Muscle of leg (tissue), 16 donors: ENCODE measurements at places on chromosomes 1 and 21. TPM values are rescaled to one million over a fixed set of nuclear protein-coding genes. Genes with fewer than 3 reads are reported as not detected.

The VTCN1 gene
- total RNA-seq, result 0.04 TPM

The OR2L3 gene
- total RNA-seq, result not detected

The SLAMF9 gene
- not detected for total RNA-seq

The DNAJC28 gene
- 2.8 TPM for total RNA-seq

The OR2T2 gene
- not detected for total RNA-seq

The SAMD11 gene
- total RNA-seq, result 8.1 TPM

The TMEM240 gene
- 3.5 TPM for total RNA-seq

DNA sequence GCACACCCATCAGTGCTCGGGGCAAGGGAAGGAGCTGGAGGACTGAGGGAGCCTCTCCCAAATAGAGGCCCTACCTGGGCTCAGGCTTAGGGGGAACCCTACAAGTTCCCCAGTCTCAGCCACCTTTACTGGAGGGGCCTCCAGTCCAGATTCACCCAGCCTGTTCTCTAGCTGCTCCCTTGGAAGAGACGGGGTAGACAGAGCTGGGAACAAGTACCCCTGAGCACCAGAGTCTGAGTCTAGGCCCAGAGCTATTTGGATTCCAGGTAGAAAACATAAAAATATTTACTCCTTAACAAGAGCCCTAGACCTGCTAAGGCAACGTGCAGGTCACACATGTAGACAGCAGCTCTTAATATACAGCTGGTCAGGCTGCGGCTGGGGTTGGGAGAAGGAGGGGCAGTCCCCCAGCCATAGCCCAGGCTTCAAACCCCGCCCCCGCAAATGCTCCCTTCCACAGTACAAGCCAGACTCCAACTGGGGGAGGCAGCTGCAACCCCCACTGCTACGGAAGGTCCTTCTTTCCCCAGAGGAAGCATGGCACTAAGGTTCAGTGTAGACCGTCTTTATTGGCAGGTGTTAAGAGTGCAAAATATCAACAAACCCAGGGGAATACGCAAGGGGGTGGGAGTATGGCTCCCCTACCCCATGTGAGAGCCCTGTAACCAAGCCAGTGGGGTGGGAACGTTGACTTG, 8.0 kb downstream of the TENT5B start:
- H3K4me3 ChIP-seq, result no peak overlapping the region
- peak; percentile 52 for DNase-seq

- no peaks in the 10 kb centered on the region for H3K36me3 ChIP-seq
- peaks cover 18% of the 10 kb centered on the region for H3K4me1 ChIP-seq
- no peak overlapping the region for H3K4me3 ChIP-seq
- peak; percentile 78 for DNase-seq
- H3K27ac ChIP-seq, result no peak overlapping the region
Measured at GRCh38 chr1:210647406-210648333, 319.0 kb downstream of the HHAT start.

GRCh38 chr21:15414057-15414456, 315.7 kb upstream of the USP25 start:
- peak; percentile 20 for DNase-seq
- no peaks in the 10 kb centered on the region for H3K27me3 ChIP-seq
- no peak overlapping the region for H3K27ac ChIP-seq

DNA sequence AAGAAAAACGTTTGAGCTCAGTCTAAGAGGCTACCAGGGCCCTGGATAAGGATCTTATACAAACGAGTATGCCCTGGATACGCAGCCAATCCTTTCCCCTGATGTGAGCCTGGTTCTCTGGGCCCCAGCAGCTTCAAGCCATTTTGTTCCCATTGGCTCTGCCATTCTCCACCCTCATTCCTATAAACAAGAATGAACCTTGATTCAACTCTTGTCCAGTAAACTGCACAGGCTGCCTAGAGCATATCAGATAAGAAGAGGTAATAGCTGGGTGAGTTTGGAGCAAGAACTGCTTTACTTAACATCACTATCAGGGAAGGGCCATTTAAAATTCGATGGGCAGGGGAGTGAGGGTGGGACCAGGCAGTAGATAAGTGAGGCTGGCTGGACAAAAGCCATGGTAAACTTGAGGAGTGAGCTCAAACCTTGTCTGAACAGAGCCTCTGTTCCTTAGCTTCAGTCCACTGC, 11.3 kb downstream of the BTG2 start:
- no peak for DNase-seq
- no peak overlapping the region for H3K27ac ChIP-seq
- H3K27me3 ChIP-seq, result no peaks in the 10 kb centered on the region
- H3K4me1 ChIP-seq, result peaks cover 22% of the 10 kb centered on the region

GRCh38 chr1:20590306-20590777, 1.4 kb downstream of the CDA start:
- H3K4me3 ChIP-seq, result no peak overlapping the region
- no peak for DNase-seq
- H3K4me1 ChIP-seq, result peaks cover 14% of the 10 kb centered on the region
- no peaks in the 10 kb centered on the region for H3K36me3 ChIP-seq
- no peak overlapping the region for H3K27ac ChIP-seq

DNA sequence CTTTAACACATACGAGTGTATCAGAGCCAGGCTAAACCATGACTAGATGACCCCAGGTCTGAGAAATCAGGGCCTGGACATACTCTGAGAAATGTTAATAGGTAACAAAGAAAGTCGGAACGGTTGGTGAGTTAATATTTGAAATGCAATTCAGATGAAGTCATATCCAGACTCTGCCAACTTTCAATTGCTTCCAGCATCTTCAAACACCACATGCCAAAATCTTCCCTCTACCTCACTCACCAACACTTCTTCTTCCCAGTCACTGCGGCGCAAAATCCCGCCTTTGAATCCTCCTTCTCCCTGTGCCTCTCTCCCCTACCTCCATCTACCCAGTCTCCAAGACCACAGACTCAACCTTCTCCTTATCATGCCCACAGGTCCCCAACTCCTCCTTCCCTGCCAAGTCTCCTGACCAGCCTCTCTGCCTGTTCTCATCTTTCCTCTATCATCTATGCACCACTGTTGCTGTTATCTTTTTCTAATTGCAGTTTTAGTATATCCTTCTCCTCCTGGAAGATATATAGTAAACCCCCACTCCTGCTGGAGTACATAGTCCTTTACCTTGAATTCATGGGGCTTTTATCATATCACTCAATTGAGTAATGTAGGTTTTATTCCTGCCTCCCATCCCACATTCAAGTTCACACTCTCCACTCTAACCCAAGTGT, 41.3 kb downstream of the ZBTB18 start:
- no peak overlapping the region for H3K27ac ChIP-seq
- H3K36me3 ChIP-seq, result no peaks in the 10 kb centered on the region
- no peaks in the 10 kb centered on the region for H3K4me1 ChIP-seq
- DNase-seq, result peak; percentile 27

- no peaks in the 10 kb centered on the region for H3K27me3 ChIP-seq
- H3K4me3 ChIP-seq, result no peak overlapping the region
- no peaks in the 10 kb centered on the region for H3K36me3 ChIP-seq
Measured at GRCh38 chr1:215256936-215257679, 174.6 kb downstream of the KCNK2 start.

GRCh38 chr1:110594456-110595352, 11.5 kb downstream of the KCNA2 start:
- H3K27ac ChIP-seq, result no peak overlapping the region
- no peaks in the 10 kb centered on the region for H3K36me3 ChIP-seq
- H3K4me1 ChIP-seq, result peaks cover 3% of the 10 kb centered on the region
- H3K27me3 ChIP-seq, result peaks cover 14% of the 10 kb centered on the region

- H3K36me3 ChIP-seq, result no peaks in the 10 kb centered on the region
- DNase-seq, result no peak
- no peaks in the 10 kb centered on the region for H3K27me3 ChIP-seq
- H3K27ac ChIP-seq, result no peak overlapping the region
Measured at GRCh38 chr1:204591473-204592090, 75.4 kb downstream of the MDM4 start.

DNA sequence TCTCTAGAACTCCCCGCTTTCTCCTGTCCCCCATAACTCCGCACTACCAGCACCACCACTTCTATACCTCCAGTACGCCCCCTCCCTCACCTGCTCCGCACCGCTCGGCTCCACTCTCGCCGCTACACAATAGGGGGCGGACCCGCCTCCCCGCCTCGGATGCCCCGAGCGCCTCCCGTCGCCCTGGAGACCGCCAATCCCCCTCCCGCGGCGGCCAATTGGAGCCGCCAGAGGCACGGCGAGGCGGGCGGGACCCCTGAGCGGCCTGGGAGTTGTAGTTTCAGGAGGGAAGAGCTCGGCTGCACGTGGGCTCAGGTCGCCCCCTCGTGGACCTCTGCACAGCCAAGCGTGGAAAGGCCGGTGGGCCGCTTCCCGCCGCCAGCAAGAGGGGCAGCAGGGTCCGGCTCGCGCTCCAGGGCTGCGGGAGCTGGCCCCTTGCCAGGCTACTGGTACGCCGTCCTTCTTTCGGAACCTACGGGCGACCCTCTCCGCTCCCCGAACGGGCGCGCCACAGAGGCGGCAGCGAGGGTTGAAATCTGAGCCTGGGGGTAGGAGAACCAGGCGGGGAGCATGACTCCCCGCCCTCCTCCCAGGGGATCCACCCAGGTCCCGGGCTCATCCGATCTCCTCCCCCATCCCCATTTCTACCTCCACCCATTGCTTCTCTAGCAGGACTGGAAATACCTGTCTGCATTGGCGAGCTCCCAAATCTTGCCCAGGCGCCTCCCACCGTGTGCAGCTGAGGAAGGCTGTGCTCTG, at the start of gene IGSF9:
Gene IGSF9 (minus strand): TSS at position 131 of the 759 bp plus-strand sequence. CDS start 2,159 bp downstream, outside the sequence.
- peaks cover 20% of the 10 kb centered on the region for H3K27me3 ChIP-seq
- peak within 1 kb of the TSS; percentile 40 for H3K4me3 ChIP-seq
- H3K27ac ChIP-seq, result no peak within 1 kb of the TSS
- H3K36me3 ChIP-seq, result no peaks in the 10 kb centered on the region

DNA sequence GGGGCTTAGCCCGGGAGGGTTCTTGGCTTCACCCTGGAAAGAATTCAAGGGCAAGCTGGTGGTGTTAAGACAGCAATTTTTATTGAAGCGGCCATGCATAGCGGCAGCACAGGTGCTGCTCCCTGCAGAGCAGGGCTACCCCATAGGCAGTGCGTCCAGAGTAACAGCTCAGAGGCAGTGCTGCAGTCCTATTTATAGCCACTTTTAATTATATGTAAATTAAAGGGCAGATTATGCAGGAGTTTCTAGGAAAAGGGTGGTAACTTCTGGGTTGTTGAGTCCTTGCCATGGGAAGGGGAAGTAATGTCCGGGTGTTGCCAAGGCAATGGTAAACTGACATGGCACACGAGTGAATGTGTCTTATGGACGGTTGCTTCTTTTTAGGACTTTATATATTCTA, 57.0 kb downstream of the VPS26C start:
- H3K27me3 ChIP-seq, result no peaks in the 10 kb centered on the region
- H3K27ac ChIP-seq, result no peak overlapping the region
- DNase-seq, result no peak
- no peak overlapping the region for H3K4me3 ChIP-seq
- no peaks in the 10 kb centered on the region for H3K36me3 ChIP-seq

GRCh38 chr1:31639543-31639942, 5.1 kb downstream of the PEF1 start:
- H3K36me3 ChIP-seq, result peaks cover 16% of the 10 kb centered on the region
- no peak overlapping the region for H3K27ac ChIP-seq
- H3K4me3 ChIP-seq, result no peak overlapping the region
- peaks cover 16% of the 10 kb centered on the region for H3K4me1 ChIP-seq
- DNase-seq, result no peak

DNA sequence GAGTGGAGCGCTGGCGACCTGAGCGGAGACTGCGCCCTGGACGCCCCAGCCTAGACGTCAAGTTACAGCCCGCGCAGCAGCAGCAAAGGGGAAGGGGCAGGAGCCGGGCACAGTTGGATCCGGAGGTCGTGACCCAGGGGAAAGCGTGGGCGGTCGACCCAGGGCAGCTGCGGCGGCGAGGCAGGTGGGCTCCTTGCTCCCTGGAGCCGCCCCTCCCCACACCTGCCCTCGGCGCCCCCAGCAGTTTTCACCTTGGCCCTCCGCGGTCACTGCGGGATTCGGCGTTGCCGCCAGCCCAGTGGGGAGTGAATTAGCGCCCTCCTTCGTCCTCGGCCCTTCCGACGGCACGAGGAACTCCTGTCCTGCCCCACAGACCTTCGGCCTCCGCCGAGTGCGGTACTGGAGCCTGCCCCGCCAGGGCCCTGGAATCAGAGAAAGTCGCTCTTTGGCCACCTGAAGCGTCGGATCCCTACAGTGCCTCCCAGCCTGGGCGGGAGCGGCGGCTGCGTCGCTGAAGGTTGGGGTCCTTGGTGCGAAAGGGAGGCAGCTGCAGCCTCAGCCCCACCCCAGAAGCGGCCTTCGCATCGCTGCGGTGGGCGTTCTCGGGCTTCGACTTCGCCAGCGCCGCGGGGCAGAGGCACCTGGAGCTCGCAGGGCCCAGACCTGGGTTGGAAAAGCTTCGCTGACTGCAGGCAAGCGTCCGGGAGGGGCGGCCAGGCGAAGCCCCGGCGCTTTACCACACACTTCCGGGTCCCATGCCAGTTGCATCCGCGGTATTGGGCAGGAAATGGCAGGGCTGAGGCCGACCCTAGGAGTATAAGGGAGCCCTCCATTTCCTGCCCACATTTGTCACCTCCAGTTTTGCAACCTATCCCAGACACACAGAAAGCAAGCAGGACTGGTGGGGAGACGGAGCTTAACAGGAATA, 4.2 kb downstream of the TFAP2E start:
- H3K36me3 ChIP-seq, result no peaks in the 10 kb centered on the region
- DNase-seq, result no peak
- H3K4me3 ChIP-seq, result peak overlapping the region; percentile 32
- H3K27ac ChIP-seq, result no peak overlapping the region
- H3K4me1 ChIP-seq, result peaks cover 29% of the 10 kb centered on the region

DNA sequence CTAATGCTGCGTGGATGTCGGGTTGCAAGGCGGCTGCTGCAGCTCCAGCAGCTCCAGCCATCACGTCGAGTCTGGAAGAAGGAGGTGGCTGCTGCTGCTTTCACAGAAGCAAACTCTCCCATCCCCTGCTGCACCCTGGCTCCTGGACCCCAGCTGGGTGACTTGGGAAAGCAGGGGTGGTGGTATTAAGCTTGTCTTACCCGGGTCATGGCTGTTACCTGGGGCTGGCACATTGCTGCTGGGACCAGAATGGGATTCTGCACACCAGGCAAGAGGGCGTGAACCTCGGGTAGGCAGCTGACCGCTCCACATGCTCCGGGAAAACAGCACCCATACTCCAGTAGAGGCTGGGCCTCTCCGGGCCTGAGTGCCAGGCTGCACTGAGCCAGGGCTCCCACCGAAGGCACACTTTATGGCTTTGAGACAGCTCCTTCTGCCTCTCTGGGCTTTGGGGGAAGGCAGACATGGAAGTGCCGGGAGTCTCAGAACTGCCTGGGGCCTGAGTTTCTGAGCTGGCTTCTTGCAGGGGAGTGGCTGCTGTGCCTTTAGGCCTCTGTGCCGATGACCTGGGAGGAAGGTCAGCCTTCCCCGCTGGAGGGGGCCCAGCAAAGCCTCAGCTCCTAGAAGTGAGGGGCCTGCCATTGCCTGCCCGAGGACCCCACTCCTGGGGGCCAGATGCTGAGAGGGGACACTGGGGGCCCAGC, 1.2 kb downstream of the SMIM1 start:
- peaks cover 50% of the 10 kb centered on the region for H3K4me1 ChIP-seq
- H3K36me3 ChIP-seq, result peaks cover 7% of the 10 kb centered on the region
- DNase-seq, result no peak
- H3K27me3 ChIP-seq, result peaks cover 8% of the 10 kb centered on the region
- no peak overlapping the region for H3K4me3 ChIP-seq

GRCh38 chr1:147236959-147237791, 5.3 kb upstream of the CHD1L start:
- no peak for DNase-seq
- H3K36me3 ChIP-seq, result no peaks in the 10 kb centered on the region
- H3K27me3 ChIP-seq, result peaks cover 2% of the 10 kb centered on the region
- H3K4me3 ChIP-seq, result no peak overlapping the region
